ENCODE measurements at places on chromosomes 6 and 20. TPM values are rescaled to one million over a fixed set of nuclear protein-coding genes. Genes with fewer than 3 reads are reported as not detected.

Gene FILIP1
- not detected for total RNA-seq

Gene TSPO2
- total RNA-seq: not detected

Gene SEL1L2
- not detected for total RNA-seq

Gene RHAG
- not detected for total RNA-seq

Gene SMPD2
- 10.0 TPM for total RNA-seq

Gene ADISSP
- 55.5 TPM for total RNA-seq
